ENCODE measurements at places on chromosomes 16 and 17.
A peak's percentile ranks its signal among the peaks of the same experiment; 100 is the strongest.

DNA sequence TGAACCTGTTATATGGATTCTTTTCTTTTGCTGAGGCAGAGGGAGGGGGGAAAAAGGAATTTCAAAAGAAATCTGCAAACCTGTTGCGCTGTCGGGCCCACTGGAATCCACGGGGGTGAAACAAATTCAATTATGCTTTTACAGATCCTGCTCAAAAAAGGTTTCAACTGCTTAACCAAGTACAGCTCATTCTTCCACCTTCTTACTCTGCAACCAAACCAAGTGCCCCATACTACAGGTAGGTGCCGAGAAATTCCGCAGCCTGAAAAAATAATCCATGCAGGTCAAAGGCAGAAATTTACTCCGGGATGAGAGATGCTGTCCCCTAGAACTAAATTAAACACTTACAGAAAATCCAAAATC, 416 bp downstream of the RNF43 start:
- no peak for DNase-seq

GRCh38 chr17:6358131-6358530, 76.8 kb downstream of the AIPL1 start:
- DNase-seq = no peak

DNA sequence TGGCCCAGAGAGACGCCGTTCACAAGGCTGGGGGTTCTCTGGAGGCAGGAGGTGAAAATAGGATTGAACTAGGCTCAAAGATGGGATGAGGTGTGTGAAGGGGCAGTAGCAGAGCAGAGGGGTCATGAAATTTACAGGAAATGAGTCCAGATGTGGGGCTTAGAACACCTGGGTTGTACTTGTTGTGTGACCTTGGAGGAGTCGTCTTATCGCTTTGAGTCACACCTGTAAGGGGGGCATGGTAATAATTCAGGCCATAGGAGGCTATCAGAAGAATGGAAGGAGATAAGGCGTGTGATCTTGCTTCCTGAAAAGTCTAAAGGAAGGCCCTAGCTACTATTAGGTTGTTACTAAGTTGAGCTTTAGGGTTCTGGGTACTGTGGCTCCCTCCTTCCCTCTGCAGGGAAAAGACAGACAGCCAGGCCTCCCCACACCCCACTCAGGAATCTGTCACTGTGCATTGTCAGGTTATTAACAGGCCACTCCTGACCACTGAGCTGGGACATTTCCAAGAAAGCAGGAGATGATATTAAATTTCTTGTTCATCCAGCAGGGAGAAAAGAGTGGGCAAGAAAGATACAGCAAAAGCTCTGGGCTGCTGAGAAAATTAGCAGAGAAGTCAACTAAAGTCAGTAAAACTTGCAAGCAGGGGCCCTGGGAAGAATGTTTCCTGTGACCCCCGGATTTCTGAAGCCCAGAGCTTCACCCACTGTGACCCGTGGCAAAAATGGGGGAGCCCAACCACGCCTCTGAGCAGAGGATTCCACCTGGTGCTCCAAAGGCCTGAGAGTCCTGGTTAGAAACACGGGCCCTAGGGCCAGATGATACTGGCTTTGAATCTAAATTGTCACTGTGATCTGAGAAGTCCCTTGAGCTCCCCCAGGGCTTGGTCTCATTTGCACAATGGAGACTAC, 6.0 kb upstream of the CDC42EP4 start:
- DNase-seq = no peak

- no peak for DNase-seq
These were observed 55.8 kb downstream of the SALL1 start for GRCh38 chr16:51095084-51095881.

DNA sequence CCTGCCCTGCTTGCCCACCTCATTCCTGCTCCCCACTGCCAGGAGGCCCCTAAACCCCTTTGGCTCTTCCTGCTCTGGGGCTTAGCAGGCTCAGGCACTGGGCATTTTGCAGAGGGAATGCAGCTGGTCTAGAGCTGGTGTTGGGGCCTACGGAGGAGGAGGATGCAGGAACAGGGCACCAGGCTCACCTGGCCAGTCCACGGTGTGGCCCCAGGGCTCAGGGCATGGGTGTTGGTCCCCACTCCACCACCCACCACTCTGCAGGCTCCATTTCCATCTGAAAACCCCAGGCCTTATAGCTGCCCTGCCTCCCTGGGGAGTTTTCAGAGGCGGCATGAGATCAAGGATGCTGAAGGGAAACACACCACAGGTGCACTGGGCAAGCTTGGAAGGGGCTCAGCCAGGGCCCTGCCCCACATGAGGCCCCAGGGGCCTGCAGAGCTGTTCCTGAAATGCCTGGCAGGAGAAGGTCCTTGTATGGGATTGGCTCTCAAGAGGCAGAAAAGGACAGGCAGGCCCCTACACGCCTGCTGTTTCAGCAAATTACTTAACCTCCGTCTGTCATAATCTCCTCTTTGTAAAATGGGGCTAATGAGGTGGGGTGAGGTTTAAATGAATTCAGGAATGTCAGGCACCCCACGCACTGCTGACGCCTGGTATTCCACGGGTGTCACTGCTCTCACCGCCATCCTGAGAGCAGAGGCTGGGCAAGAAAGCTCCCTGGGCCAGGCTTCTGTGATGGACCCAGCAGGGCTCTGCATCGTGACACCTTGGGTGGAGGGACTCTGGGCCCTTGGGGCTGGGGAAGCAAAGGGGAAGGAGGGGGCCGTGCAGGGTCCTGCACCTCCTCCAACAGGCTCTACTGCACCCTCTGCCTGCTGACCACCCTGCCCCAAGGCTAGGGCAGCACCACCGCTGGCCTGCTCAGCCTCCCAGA, 9.3 kb downstream of the SLC47A2 start:
- DNase-seq = no peak

- DNase-seq = no peak
These were observed 10.3 kb upstream of the ABCC3 start for GRCh38 chr17:50624321-50624934.

GRCh38 chr17:7382901-7383300, 2.0 kb downstream of the TNK1 start:
- no peak for DNase-seq

DNA sequence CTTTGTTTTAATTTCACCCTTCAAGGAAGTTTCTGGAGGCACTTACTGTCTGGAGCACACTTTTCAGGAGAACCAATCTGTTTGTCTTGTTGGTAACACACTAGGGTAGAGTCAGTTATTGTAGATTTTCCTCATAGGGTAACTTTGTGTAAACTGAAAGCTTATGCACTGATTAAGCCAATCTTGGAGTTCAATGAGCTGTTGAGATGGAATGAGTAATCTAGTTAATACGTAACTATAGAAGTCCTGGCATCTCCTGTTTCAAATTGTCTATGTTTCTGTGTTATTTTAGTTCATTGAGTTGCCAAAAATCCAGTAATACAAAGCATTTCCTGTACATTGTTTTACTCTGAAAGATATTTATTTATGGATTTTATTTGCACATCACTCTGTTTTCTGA, 111.6 kb upstream of the HAS3 start:
- no peak for DNase-seq

DNA sequence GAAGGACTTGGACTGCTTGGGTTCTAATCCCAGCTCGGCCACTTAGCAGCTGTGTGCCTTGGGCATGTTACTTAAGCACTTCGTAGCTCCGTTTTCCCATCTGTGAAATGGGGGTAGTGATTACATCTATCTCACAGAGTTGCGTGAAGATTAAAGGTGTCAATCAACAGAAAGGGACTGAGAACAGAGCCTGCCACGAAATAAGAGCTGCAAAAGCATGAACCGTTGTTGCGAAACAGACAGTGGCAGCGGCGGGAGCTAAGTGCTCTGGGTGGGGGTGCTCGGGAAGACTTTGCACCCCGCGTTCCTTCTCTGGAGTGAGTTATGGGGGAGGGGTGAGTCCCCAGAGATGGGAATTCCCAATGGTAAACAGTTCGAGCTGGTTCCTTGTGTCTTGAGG, 79.6 kb upstream of the LHX1 start:
- no peak for DNase-seq

- DNase-seq = peak; percentile 74
These were observed 41.5 kb downstream of the CD300LF start for GRCh38 chr17:74671031-74671771.

GRCh38 chr17:77894126-77894956, 64.2 kb upstream of the TNRC6C start:
- DNase-seq = no peak

- no peak for DNase-seq
These were observed 49.3 kb downstream of the ZFPM1 start for GRCh38 chr16:88502371-88502770.

GRCh38 chr16:89268585-89268984, 51.1 kb downstream of the ZNF778 start:
- DNase-seq = no peak

DNA sequence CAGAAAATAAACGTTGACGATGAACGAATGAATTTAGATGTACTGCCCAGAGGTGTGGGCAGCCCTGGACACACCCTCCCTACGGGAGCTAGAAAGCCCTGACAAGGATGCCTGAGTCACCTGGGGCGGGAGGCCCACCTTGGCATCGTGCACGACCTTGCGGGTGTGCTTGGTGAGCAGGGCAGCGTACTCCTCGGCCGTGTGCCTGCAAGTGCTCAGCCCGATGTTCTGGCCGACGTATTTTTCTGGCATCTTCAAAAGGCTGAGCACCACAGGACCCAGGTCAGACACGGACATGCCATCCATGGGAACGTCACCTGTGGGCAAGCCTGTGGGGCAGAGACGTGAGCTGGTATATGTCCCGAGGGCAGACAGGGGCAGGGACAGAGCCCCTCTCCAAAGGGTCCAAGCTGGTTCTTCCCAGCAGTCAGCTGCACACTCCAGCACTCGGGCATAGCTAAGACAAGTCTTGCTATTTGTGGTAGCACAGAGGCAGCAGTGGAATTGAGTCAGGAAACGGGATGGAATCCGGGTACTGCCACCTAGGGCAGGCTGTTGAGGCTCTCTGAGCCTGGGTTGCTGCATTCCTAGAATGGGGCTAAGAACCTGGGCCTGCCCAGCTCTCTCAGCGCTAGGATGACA, 10.8 kb downstream of the NMRAL1 start:
- DNase-seq = no peak

DNA sequence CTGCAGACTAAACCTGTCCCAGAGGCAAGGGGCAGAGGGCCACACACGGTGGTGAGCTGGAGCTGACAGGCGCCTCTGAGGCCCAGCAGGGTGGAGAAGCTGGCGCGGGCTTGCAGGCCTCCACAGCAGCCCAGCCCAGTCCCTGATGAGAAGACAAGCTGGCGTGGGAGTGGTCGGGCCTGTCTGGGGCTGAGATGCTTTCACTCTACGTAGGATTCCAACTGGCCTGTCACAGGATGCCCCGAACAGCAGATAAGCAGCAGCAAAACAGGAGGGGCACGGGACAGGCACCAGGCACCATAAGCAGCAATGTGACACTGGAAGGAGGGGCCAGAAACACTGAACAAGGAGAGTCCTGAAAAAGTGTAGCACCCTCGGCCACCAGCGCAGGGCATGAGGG, 40.1 kb downstream of the PEMT start:
- peak; percentile 90 for DNase-seq

DNA sequence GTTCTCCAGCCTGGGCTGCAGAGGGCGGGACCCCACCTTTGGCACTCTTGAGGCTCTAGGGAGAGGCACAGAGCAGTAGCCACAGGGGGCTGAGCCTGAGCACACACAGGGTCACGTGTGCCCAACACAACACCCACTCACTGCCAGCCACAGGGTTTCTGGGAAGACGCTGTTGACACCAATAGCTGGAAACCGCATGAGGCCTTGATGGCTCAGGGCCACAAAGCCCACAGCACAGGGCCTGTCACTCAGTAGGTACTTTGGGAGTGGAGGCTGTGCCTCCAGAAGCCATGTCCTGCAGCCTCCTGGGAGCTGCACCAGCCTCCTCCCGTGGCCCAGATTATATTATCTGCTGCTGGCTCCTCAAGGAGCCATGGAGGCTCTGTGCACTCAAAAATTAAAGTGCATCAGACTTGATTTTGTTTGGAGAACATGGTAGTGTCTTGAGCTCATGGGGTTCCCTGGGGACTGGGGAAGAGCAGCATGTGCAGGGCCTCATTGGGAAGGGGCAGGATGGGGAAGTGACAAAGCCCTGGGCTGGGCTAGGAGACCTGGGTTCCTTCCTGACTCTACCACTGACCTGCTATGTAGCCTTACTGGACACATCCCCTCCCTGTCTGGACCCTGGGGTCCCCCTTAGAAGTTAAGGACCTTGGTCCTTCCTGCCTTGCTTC, 12.5 kb upstream of the SREBF1 start:
- peak; percentile 80 for DNase-seq

GRCh38 chr17:57480438-57481196, 224.3 kb downstream of the MSI2 start:
- no peak for DNase-seq

DNA sequence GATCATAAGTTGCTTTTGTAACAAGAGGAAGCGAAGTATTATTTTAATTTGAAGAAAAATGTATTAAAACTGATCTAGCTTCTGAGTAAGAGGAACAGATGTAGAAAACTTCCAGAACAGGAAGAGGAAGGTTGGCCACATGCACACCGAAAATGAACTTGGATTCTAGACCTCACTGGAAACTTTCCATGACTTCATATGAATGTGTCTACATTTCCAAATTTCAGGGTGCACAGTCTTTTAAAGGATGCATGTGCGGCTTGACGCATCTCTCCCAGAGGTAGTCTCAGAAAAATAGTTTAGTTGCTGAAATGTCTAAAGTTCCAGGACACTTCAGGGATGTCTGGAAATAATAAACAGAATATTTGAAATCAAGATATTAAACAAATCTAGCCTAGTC, 275.1 kb upstream of the MYOCD start:
- no peak for DNase-seq

GRCh38 chr16:53495325-53495724, 7.7 kb downstream of the AKTIP start:
- no peak for DNase-seq

DNA sequence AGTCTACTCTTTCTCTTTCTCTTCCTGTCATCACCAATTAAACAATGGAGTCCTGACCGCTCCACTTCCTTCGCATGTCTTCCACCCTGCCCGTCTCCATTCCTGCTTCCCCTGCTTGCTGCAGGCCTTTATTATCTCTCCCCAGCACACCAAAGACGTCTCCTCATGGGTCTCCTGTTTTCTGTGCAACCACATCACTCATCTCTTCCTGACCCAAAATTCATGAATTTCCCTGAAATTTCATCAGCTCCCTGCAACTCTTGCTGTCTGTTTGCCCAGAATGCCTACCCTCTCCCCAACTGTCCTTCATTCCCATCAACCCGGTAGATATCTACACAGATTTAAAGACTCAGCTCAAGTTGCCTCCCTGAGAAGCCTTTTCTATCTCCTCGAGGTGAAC, 76.7 kb upstream of the ALOX12 start:
- DNase-seq = no peak
